NCI-H1436 (cell line): ENCODE measurements at places on chromosomes 6 and 20.

GRCh38 chr20:3237011-3237957, 1.7 kb downstream of the SLC4A11 start:
- no peak for DNase-seq

DNA sequence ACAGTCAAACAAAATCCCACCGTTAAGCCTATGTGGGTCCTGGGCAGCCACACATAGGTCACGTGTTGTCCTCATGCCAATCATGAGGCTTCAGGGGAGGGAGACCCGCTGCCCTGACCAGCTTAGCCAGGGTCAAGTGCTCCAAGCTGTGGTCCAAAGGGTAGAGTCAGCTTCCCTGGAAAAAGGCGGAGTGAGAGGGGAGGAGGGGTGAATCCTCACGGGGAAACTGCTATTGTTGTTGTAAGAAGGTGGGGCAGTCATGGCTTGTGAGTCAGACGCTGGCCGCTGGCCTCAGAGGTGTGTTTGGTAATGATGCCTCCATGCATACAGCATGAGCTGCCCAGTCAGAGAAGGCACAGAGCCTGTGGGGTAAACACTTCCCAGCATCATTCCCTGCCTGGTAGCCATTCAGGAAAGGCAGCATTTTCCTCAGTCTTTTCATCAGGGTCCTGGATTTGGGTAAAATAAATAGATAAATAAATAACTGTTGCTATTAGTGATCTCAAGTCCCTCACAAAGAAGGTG, 8.7 kb downstream of the CST3 start:
- DNase-seq, result no peak

GRCh38 chr6:4364172-4364571, 228.8 kb upstream of the ECI2 start:
- no peak for DNase-seq

- DNase-seq, result peak; percentile 36
These were observed 21.9 kb downstream of the TREML1 start for GRCh38 chr6:41132254-41132653.

DNA sequence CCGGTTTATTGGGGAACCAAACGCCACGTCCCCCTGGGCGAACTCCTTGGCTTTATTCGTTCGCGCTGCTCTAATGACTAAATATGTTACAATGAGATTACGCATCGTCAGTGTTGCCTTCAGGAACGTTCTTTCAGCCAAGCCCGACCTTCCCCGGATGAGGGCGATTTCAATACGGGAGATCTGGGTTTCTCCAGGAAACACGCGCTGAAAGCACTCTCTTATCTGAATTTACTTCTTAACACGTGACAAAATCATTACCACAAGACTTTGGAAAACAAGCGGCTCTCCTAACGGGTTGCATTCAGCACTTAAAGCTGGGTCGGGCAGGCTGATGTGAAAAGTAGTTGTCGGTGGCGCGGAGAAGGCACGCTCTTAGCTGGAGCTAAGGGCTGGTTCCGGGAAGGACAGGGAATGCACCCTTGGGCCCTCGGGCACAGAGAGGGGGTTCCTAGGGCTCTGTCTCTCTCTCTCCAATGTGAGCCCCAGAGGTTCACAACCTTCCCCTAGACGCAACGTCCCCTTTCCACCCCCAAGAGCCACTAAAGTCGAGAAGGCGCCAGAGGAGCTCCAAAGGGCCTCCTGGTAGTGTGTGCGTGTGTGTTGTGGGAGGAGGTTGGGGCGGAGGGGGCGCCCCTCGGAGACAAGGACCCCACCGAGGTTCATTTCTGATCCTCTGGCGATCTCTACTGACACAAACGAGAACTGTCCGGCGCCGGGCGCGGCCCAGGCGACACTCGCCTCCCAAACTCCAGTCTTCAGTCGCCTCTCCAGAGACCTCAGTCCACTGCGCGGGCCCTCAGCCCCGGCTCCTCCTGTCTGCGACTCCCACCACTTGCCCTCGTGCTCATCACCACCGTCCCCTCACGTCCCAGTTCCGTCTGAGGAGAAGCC, 7.1 kb upstream of the NKX2-2 start:
- DNase-seq, result peak; percentile 69

- DNase-seq, result no peak
These were observed 40.0 kb upstream of the OCSTAMP start for GRCh38 chr20:46590443-46590842.

DNA sequence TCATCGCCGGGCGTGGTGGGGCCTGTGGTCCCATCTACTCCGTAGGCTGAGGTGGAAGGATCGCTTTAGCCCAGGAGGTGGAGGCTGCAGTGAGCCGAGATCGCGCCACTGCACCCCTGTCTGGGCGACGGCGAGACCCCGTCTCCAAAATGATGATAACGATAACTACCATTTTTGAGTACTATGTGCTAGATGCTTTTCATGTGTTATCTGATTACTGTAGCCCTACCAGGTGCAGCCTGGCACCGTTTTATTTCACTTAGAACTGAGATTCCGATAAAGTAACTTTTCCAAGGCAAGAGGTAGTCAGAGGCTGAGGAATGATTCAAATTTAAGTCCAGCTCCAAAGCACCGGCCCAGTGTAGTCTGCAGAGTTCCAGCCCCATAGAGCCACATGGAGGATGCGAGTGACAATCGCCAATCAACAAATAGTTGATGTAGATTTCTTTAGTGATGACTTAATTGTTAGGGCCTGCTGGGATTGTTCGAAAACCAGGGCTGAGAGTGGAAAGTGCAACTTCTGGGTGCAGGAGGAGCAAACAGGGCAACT, 727 bp downstream of the ERMARD start:
- no peak for DNase-seq

DNA sequence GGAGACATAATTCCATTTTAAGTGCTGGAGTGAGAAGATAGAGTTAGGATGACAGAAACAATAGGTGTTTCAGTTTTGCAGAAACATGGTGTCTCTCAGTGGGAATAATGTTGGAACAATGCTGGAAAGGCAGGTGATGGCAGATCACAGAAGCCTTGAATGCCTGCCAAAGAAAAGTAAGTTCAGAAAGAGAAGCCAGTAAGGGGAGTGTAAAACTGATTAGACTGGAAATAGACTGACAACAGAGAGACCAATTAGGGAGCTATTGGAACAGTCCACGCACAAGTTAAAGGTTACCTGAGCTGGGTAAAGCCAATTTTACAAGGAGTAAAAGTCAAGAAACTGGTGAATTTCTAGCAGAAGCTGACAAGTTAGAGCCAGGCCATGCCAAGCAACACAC, 142.9 kb downstream of the TFAP2A start:
- no peak for DNase-seq

DNA sequence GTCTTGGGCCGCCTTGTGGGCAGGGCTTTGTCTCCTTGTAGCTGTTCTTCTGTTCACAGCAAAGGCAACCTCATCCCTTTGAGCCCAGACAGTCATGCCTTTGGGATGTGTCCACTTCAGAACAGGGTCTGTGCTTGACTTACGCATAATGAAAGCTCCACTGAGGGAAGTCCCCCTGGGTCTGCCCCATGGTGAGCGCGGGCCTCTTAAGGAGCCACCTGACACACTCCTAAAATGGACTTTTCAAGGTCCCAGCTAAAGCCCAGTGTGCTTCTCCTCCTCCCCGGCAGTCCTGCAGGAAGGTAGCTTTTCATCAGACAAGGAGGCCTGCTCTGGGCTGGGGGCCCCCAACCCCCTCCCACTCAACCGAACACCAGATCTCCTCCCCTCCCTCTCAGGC, 24.9 kb upstream of the PMEPA1 start:
- no peak for DNase-seq

DNA sequence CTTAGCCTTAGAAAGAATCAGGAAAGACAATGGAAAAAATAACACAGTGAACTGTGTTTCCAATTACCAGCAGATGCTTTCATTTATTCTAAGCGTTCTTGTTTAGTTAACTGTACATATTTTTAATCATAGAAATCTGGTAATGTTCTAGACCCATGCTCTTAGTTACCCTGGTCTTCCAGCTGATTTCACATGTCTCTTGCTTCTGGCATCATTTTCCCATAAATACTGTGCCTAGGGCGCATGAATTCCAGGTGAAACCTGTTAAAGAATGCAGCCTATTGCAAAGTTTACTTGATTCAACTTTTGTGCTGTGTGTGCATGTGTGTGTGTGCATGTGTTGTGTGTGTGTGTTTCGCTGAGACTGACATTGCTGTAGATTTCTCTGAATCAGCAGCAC, 178.6 kb downstream of the PDE7B start:
- DNase-seq, result no peak

- no peak for DNase-seq
These were observed 180.1 kb upstream of the PDE10A start for GRCh38 chr6:165843121-165843520.

DNA sequence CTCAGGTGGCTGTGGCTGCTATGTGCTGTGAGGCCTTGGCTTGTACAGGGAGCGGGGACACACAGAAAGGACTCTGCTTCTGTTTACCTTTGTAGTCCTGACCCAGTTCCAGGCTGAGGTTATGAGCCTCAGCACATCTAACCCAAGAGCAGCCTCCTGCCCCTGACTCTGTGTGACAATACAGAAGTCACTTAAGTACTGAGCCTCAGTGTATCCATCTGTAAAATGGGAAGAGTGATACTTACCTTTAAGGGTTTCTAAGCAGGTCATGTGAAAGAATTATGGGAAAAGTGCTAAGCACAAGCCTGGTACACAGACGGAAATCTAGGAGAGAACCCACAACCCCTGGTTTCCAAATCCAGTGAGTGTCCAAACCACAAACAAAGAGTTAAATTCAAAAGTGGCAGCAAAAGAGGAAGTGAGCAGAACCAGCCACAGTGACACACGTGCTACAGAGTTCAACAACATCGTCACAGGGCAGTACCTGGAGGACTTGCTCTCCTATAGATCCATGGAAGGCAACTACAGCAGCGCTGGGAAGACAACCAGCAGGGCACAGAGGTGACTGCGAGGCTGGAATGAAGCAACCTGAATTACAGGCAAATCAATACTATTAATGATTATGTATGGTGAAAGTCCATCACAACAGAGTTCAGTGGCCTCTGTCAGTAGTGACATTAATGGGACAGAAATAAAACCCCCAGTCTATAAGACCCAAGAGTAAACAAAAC, 12.5 kb downstream of the TRIM26 start:
- no peak for DNase-seq

GRCh38 chr6:155273431-155273830, 9.6 kb downstream of the CLDN20 start:
- no peak for DNase-seq

DNA sequence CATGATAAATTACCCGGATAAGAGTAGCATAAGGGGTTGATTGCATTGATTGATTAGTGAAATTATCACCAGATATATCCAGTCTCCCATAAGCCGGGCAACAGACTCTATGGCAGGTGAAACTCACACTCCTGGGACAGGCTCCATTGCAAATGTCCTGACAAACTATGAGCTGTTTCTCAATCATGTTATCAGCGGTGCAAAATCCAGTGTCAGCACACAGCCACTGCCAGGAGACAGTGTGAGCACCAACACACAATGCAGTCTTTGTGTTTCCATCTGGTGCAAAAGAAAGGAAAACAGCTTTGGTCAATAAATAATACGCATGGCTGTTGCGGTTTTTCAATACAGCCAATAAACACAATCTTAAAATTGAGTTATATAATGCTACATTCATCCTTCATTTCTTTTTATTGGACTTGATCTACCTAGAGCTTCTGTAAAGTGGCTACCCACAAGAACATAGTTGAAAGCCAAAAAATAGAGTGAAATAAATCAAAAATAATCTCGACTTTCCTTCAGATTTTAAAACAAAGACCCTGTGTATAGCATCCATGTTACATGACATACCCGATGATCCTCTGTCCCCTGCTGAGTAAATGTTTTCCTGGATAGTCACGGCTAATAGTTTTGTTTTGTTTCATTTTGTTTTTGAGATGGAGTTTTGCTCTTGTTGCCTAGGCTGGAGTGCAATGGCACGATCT, 64.3 kb upstream of the AFDN start:
- DNase-seq, result no peak

- no peak for DNase-seq
These were observed 38.0 kb downstream of the TNFAIP3 start for GRCh38 chr6:137904822-137905617.

- no peak for DNase-seq
These were observed 98.9 kb downstream of the PSMG4 start for GRCh38 chr6:3357678-3358077.
